ENCODE measurements at places on chromosomes 11 and 22. TPM values are rescaled to one million over a fixed set of nuclear protein-coding genes. Genes with fewer than 3 reads are reported as not detected.

Gene AGBL2
- 2.0 TPM for total RNA-seq

Gene UBQLNL
- 0.05 TPM for total RNA-seq

Gene NCAM1
- 14.2 TPM for total RNA-seq

Gene ASCL2
- total RNA-seq: not detected

Gene EIF3L
- total RNA-seq: 295 TPM

Gene HEPHL1
- 0.09 TPM for total RNA-seq

Gene PATE4
- not detected for total RNA-seq

Gene ART5
- not detected for total RNA-seq

Gene RTN4R
- 0.97 TPM for total RNA-seq

Gene LGR4
- total RNA-seq: 25.2 TPM

Gene GAL3ST1
- 0.18 TPM for total RNA-seq

Gene NAALADL1
- 17.3 TPM for total RNA-seq

Gene BTG4
- not detected for total RNA-seq

Gene CDC45
- 1.2 TPM for total RNA-seq

Gene TRIM6
- total RNA-seq: 8.7 TPM

Gene SHANK3
- total RNA-seq: 0.59 TPM
